ENCODE measurements at places on chromosomes 5 and 9.
A peak's percentile ranks its signal among the peaks of the same experiment; 100 is the strongest.

DNA sequence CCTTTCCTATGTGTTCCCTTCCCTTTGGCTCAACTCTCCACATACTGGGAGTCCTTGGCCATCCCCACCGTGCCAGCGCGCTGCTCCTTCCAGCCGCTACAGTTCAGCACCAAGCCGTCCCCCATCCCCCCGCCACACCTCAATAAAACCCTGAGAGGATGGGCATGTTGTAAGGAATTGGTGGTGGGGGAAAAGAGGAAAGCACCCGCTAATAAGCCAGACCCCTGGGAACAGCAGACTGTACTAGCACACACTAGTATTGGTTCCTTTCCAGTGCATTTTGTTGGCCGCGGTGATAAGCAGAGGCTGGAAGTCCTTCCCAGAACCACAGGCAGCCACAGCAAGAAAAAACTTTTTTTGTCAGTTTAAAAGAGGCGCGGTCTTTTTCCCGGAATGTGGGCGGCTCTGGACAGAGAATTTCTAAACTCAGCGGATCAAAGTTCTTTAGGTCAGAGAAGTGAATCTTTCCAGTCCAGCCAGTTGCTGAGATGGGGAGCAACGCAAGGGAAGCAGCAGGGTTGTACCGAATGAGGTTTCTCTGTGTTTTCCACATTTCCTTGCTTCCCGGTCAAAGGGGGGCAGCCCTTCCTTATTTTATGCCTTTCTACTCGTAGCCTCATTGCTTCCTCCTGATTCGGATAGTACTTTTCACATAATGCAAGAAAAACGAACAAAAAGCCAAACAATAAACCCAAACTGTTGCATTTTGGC is 2.1 kb downstream of the CHSY3 start:
- DNase-seq: no peak

DNA sequence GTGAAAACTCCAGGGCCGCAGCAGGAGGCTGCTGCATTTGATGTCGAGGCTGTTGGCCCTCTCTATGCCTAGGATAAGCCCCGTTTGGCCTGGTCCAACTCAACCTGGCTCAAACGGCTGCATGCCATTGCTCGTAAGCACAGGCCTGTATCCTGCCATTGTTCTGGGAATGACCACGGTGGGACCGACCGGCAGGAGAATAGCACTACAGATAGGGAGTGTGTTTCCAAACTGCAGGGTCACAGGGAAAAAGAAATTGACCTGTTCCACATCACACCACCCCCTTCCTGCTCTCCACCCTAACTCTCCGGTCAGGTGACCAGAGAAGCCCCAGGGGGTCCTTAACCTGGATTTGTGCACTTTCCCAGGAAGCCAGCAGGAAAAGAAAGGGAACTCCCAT is 278.7 kb upstream of the KLF4 start:
- no peak for DNase-seq

- DNase-seq: no peak
Observed at GRCh38 chr5:124902097-124902821, 155.8 kb upstream of the ZNF608 start.

- no peak for DNase-seq
Observed at GRCh38 chr9:87686520-87687090, 39.3 kb upstream of the CTSL start.

DNA sequence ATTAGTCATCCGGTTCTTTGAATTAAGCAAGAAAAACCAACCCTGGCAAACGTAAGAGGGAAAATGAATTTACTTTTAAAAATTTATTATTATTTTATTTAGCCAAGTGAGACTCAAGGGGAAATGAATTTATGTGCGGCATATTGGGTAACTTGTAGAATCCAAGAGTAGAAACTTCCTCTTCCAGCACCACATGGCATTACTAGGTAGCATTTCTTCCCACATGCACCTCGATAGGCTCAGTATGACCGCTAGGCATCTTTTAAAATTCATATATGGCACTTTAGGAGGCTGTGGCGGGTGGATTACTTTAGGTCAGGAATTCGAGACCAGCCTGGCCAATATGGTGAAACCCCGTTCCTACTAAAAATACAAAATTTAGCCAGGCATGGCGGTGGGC is 17.6 kb upstream of the MYO10 start:
- no peak for DNase-seq

GRCh38 chr5:73093943-73094342 is 26.4 kb upstream of the TMEM171 start:
- DNase-seq: no peak

DNA sequence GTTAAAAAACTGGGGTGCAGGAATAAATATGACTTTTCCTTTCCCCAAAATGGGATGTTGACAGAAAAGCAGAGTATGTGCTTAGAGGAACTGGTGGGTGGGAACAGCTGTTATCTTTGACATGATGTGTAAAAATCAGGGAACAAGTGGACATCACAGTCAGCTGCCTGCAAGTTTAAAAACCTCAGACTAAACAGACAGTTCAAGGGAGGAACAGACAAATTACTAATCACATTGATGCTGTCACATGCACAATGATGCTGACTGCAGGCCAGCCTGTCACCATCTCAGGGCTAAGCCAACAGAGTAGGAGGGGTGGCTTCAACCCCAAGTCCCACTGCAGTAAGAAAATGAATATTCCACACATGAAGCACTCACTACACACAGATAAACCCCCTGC is 38.2 kb upstream of the UBAP2 start:
- DNase-seq: no peak

DNA sequence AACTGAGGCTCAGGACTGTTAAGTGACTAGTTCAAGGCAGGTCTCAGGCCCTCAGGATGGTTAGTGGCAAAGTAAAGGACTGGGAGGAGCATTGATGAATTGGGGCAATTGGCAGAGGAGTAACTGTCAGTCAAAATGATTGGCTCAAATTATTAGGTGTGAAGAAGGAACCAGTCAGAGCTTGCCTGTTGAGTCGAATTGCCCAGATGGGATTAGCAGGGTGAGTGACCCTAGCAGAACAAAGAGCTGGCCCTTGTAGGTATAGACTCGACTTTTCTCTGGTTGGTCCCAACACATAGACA is 2.6 kb upstream of the NSD1 start:
- no peak for DNase-seq

DNA sequence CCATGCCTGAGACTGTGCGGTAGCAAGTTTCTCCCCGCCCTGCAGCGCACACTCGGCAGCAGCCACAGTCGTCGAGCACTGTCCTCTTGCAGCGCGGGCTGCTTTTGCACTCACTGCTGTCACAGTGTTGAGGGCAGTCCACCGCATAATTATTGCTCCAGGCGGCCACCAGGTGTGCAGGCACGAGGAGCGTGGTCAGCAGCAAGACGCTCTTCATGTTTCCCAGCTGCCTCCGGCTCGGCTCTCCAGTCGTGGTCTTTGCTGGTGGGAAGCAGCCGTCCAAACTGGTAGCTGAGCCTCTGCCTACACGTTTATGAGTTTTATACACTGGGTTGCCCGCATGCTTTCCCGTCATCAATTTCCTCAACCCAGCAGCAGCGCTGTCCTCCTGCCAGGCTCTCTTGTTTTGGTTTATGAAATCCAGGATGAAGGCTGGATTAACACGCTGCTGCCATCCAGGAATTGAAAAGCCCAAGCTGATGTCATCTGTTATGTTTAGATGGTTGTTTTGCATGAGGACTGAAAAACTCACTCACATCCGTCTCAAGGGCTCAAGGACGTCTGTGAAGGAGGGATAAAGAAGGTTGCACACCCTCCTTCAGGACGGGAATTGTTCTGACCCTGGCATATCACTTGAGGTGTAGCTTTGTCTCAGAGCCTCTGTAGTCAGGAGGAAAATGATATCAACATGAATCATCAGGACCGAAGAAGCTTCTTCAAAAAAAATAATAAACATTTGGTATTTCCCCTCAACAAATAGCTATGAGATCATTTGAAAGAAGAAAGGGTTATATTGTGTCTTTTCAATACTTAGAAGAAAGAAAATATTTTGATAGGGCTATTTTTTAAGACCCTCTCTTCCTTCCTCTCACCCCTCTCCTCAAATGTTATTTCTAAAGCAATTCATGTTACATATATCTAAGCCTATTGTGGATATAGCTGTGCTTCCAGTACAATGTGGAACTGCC is at the start of gene ESM1:
Gene ESM1 (minus strand): TSS at position 293 of the 968 bp plus-strand sequence. CDS start 76 bp downstream, at position 217.
- DNase-seq: no peak

DNA sequence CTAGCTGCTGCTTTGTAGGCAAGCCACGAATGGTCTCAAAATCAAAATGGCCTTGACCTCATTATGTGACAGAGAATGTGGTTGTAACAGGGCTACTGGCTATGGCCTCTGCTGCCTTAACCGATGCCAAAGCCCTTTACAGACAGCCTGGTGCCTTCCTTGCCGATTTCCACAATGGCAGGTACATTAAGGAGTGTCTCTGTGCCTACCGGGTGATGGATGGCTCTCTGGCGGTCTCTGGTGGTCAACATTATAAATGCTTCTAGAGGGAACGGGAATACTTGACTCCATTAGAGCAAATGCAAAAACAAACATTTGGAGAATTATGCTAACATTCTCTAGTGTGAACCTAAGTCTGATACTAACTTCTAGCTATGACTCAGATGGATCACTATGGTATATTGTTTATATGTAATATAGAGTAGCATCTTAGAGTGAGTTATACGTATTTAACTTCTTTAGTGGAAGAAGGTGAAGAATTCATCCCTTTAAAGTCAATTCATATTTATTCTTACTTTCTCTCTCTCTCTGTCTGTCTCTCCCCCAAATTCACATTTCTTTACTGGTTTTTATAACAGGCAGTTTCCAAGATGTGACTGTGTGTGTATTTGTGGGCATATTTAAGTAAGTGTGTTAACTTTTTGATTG is 52.5 kb downstream of the RPS23 start:
- peak; percentile 41 for DNase-seq

GRCh38 chr5:39494534-39494933 is 69.8 kb upstream of the DAB2 start:
- DNase-seq: no peak

Measured in stimulated activated CD8-positive, alpha-beta memory T cell treated with anti-CD3 and anti-CD28 coated beads, Interleukin-15, amount 100 ng/mL, for 1 hour (primary cell).